ENCODE measurements at places on chromosomes 1 and 21. TPM values are rescaled to one million over a fixed set of nuclear protein-coding genes. Genes with fewer than 3 reads are reported as not detected.

The PROX1 gene
- total RNA-seq, result 0.32 TPM

The SNRPE gene
- 95.7 TPM for total RNA-seq

The GLMN gene
- 12.1 TPM for total RNA-seq

The CD58 gene
- 11.0 TPM for total RNA-seq

The OR10Z1 gene
- total RNA-seq, result not detected

The MAP3K21 gene
- not detected for total RNA-seq

The E2F2 gene
- total RNA-seq, result 1.3 TPM

The GBP7 gene
- not detected for total RNA-seq

The PKP1 gene
- not detected for total RNA-seq

The C1orf167 gene
- not detected for total RNA-seq

The TFF1 gene
- not detected for total RNA-seq

The LPGAT1 gene
- 51.3 TPM for total RNA-seq

The UBXN10 gene
- total RNA-seq, result not detected

The CD1D gene
- total RNA-seq, result not detected

The AKR7A3 gene
- 1.5 TPM for total RNA-seq

The CD247 gene
- not detected for total RNA-seq

The GBP3 gene
- total RNA-seq, result 18.3 TPM

The LHX8 gene
- total RNA-seq, result not detected

The FALEC gene
- total RNA-seq, result not detected

The NBPF10 gene
- total RNA-seq, result 5.3 TPM

The WNT9A gene
- total RNA-seq, result 4.9 TPM

The GPR37L1 gene
- not detected for total RNA-seq

The DIRAS3 gene
- 1.7 TPM for total RNA-seq

The AMY1B gene
- total RNA-seq, result not detected

The CD34 gene
- total RNA-seq, result not detected

The VSIG8 gene
- total RNA-seq, result not detected

The UBE2U gene
- not detected for total RNA-seq

The SPRR3 gene
- total RNA-seq, result not detected

The PYHIN1 gene
- not detected for total RNA-seq

The IL20 gene
- not detected for total RNA-seq

The PDZK1 gene
- total RNA-seq, result 0.31 TPM

The H6PD gene
- 48.4 TPM for total RNA-seq

The COPA gene
- 241 TPM for total RNA-seq

The SLFNL1 gene
- 0.29 TPM for total RNA-seq

The DCST1 gene
- not detected for total RNA-seq

The VAMP4 gene
- total RNA-seq, result 14.5 TPM

The CDK18 gene
- 4.5 TPM for total RNA-seq

The CCDC185 gene
- not detected for total RNA-seq

The C21orf58 gene
- 9.1 TPM for total RNA-seq

The SLC1A7 gene
- not detected for total RNA-seq

The KPRP gene
- total RNA-seq, result not detected

The PGLYRP3 gene
- total RNA-seq, result not detected

The ATP6V1G3 gene
- not detected for total RNA-seq

The OR2T3 gene
- not detected for total RNA-seq

The SOX13 gene
- 12.5 TPM for total RNA-seq

The PADI2 gene
- 111 TPM for total RNA-seq
